ENCODE measurements at places on chromosomes 7 and 10. TPM values are rescaled to one million over a fixed set of nuclear protein-coding genes. Genes with fewer than 3 reads are reported as not detected.
A peak's percentile ranks its signal among the peaks of the same experiment; 100 is the strongest.

DNA sequence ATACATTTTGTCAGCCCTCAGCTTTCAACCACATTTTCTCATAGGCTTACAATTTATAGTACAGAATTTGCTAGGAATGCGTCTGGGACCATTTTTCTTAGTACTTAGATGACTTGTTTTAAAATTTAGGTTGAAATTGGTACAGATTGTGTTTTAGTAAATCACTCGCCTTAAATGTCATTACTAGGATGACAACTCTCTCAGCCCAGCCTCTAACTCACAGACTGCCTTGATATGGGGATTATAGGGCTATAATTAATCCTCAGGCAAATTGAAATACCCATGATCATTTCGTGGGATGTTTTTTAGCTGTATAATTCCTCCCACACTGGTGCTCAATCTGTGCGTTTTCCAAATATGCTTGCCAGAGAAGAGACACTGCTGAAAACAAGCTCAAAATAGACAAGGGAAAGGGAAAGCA lies 299.7 kb upstream of the AKR1E2 start:
- H3K4me1 ChIP-seq = peaks cover 8% of the 10 kb centered on the region
- no peaks in the 10 kb centered on the region for H3K36me3 ChIP-seq
- DNase-seq = no peak
- H3K27ac ChIP-seq = no peak overlapping the region

GRCh38 chr10:44890696-44891563 lies 20.2 kb upstream of the TMEM72 start:
- H3K27ac ChIP-seq = no peak overlapping the region
- no peak for DNase-seq
- no peaks in the 10 kb centered on the region for H3K27me3 ChIP-seq
- peaks cover 4% of the 10 kb centered on the region for H3K4me1 ChIP-seq

DNA sequence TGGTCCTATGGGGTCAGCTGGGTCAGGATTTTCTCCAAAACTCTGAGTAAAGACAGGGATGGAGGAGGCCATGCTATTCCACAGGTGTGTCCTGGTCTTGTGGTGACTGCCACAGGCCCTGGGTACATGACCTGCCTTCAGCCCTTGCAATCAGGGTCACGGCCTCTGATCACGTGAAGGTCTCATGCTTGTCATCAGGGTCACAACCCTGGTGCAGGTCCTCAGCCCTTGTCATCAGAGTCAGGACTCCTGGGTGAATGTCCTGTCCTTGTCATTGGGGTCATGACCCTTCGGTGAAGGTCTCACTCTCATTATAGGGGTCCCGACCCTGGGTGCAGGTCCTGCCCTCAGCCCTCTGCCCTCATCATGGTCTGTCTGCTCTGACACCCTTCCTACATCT lies 21.9 kb upstream of the TBRG4 start:
- peaks cover 9% of the 10 kb centered on the region for H3K27me3 ChIP-seq
- DNase-seq = no peak
- peaks cover 10% of the 10 kb centered on the region for H3K4me1 ChIP-seq
- H3K36me3 ChIP-seq = no peaks in the 10 kb centered on the region
- H3K27ac ChIP-seq = no peak overlapping the region

GRCh38 chr10:49163741-49164140 lies 24.4 kb downstream of the TMEM273 start:
- peaks cover 31% of the 10 kb centered on the region for H3K27me3 ChIP-seq
- H3K27ac ChIP-seq = no peak overlapping the region
- no peaks in the 10 kb centered on the region for H3K36me3 ChIP-seq
- H3K4me3 ChIP-seq = no peak overlapping the region
- peaks cover 6% of the 10 kb centered on the region for H3K4me1 ChIP-seq

DNA sequence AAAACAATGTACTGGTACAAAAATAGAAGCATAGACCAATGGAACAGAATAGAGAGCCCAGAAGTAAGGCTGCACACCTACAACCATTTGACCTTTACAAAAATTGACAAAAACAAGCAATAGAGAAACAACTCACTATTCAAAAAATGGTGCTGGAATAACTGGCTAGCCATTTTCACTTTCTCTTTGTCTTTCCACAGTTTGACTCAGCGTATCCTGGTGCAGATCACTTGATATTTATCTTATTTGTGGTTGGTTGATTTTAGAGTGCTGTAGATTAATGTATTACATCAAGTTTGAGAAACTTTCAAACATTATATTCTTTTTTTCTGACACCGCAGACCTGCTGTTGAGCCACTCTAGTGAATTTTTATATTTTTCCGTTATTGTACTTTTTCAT lies 381.4 kb downstream of the DGKB start:
- DNase-seq = no peak
- no peak overlapping the region for H3K27ac ChIP-seq
- H3K4me1 ChIP-seq = peaks cover 9% of the 10 kb centered on the region
- no peak overlapping the region for H3K4me3 ChIP-seq
- no peaks in the 10 kb centered on the region for H3K27me3 ChIP-seq

The HOXA6 gene
- 2.0 TPM for total RNA-seq

- no peaks in the 10 kb centered on the region for H3K36me3 ChIP-seq
- H3K27ac ChIP-seq = no peak overlapping the region
- H3K4me3 ChIP-seq = no peak overlapping the region
- H3K4me1 ChIP-seq = peaks cover 7% of the 10 kb centered on the region
- H3K27me3 ChIP-seq = no peaks in the 10 kb centered on the region
These were observed 32.8 kb downstream of the ADRA2A start for GRCh38 chr10:111109501-111110242.

DNA sequence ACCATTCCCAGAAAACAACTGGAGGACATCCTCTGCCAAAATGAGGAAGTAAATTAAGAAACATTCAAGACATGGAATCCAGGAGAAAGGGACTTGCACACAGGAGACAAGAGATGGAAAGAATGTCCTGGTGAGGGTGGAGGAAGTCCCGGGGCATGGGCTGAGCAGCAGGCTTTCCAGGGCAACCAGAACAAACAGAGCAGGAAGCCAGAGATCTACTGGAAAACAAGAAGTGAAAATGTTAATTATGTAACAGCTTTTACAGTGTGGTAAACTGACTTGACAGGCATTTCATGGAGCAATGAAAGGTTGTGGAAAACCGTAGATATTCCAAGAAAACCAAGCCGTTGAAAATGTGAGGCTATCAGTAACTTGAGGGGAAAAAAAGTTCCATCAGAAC lies 55.2 kb upstream of the ZNF746 start:
- no peaks in the 10 kb centered on the region for H3K4me1 ChIP-seq
- no peaks in the 10 kb centered on the region for H3K27me3 ChIP-seq
- H3K36me3 ChIP-seq = peaks cover 79% of the 10 kb centered on the region
- no peak overlapping the region for H3K27ac ChIP-seq

The TLX1 gene
- not detected for total RNA-seq

The ZNF282 gene
- 46.4 TPM for total RNA-seq

DNA sequence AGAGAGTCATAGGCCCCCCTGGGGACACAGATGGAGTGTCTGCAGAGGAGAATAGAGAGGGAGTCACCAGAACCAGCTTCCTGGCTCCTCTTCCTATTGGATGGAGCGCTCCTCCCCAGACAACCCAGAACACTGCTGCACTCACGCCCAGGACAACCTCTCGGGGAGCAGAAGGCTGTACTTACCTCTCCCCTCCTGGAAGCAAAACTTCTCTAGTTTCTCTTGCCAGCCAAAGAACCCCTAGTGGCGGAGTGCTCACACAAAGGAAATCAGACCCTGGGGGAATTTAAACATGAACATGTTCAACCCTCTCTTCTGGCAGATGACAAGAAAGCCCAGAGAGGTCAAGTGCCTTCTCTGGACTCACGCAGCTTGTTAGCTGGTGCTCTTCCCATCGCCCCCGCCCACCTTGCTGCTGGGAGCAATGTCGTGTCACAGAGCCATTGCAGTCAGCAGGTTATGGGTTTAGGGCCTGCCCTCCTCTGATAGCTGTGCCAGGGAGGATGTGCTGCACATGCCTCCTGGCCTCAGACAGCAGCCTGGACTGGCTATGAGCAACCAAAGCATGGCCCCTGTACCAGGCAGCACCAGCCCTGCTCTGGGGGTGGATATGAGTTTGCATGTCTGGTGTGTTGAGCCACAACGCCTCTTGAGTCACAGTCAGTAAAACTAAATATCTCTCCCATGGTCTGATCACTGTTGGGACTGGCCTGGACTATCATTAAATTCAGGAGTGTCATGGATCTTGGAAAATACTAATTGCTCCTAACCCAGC lies 84.4 kb downstream of the SLIT1 start:
- no peaks in the 10 kb centered on the region for H3K36me3 ChIP-seq
- no peak overlapping the region for H3K27ac ChIP-seq
- H3K4me1 ChIP-seq = no peaks in the 10 kb centered on the region
- no peak overlapping the region for H3K4me3 ChIP-seq

The MACC1 gene
- total RNA-seq = 0.14 TPM

- H3K27me3 ChIP-seq = no peaks in the 10 kb centered on the region
- DNase-seq = no peak
- H3K4me1 ChIP-seq = peaks cover 8% of the 10 kb centered on the region
- no peaks in the 10 kb centered on the region for H3K36me3 ChIP-seq
- no peak overlapping the region for H3K27ac ChIP-seq
These were observed 112.3 kb downstream of the VIPR2 start for GRCh38 chr7:159032322-159032721.

The TUBAL3 gene
- 0.22 TPM for total RNA-seq

- DNase-seq = peak; percentile 21
- H3K4me3 ChIP-seq = no peak overlapping the region
- H3K27me3 ChIP-seq = no peaks in the 10 kb centered on the region
- H3K27ac ChIP-seq = no peak overlapping the region
These were observed 257.7 kb downstream of the BAMBI start for GRCh38 chr10:28935061-28935460.

DNA sequence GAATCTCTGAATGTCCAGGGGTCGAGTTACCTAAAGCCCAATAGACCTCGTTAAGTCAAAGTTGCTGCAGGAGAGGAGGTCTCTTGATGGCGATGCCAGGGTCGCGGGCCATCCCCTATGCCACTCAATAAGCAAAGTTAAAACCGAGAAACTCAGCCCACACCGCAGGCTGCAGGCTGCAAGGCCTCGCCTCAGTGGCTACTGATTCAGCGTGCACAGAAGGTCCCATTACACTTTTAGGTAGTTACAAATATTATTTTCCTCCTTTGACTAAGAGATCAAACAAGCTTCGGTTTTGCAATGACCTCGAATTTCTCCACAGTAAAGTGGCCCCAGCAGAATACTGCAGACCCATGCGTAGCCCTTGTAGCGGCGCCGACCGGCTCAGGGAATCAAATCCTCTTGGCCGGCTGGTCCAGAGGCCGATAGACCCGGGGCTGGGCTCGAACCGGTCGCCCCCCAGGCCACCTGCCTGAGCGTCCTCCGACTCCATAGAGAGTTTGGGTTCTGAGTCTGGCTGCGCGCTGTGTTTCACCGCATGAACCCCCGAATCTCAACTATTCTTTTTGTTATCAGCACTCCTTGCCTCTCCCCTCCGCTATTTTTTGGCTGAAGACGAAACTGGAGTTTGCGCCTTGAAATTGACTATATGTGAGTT lies 2.3 kb downstream of the C1QL3 start:
- peaks cover 14% of the 10 kb centered on the region for H3K36me3 ChIP-seq
- H3K4me3 ChIP-seq = no peak overlapping the region
- no peaks in the 10 kb centered on the region for H3K4me1 ChIP-seq
- H3K27ac ChIP-seq = no peak overlapping the region
- DNase-seq = no peak

GRCh38 chr10:30581779-30582380 lies 47.7 kb downstream of the LYZL2 start:
- H3K4me1 ChIP-seq = peaks cover 14% of the 10 kb centered on the region
- DNase-seq = peak; percentile 67
- no peak overlapping the region for H3K27ac ChIP-seq
- H3K36me3 ChIP-seq = peaks cover 5% of the 10 kb centered on the region
- H3K4me3 ChIP-seq = no peak overlapping the region

The FIGNL1 gene
- total RNA-seq = 10.7 TPM

The RAMP3 gene
- total RNA-seq = not detected

- peaks cover 67% of the 10 kb centered on the region for H3K36me3 ChIP-seq
- no peaks in the 10 kb centered on the region for H3K27me3 ChIP-seq
- H3K27ac ChIP-seq = no peak overlapping the region
- peaks cover 7% of the 10 kb centered on the region for H3K4me1 ChIP-seq
These were observed 5.2 kb downstream of the ZDHHC6 start for GRCh38 chr10:112441520-112441919.

The GIMAP4 gene
- total RNA-seq = not detected

DNA sequence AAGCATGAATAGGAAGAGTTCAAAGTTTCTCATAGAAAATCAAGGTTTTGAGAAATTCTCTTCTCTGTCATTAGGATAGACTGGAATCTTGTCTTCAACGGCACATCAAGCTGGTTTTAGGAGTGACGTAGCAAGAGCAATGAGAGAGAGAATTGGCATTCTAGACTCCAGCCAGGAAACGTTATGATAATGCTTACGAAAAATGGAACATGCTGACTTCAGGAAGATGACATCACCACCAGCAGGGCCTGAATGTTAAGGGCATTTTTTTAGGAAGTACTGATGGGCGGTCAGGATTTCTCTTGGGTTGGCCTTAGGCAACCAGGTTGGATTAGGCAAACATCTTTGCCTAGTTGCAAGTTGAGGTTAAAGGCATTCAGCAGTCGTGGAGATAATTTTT lies 213.2 kb upstream of the CTBP2 start:
- no peaks in the 10 kb centered on the region for H3K36me3 ChIP-seq
- H3K27me3 ChIP-seq = peaks cover 15% of the 10 kb centered on the region
- H3K4me3 ChIP-seq = no peak overlapping the region
- no peak overlapping the region for H3K27ac ChIP-seq
- no peak for DNase-seq
- H3K4me1 ChIP-seq = no peaks in the 10 kb centered on the region

The INA gene
- not detected for total RNA-seq

- H3K27me3 ChIP-seq = peaks cover 22% of the 10 kb centered on the region
- peaks cover 11% of the 10 kb centered on the region for H3K36me3 ChIP-seq
- no peak for DNase-seq
- H3K27ac ChIP-seq = peak overlapping the region; percentile 43
- peak overlapping the region; percentile 75 for H3K4me3 ChIP-seq
- peaks cover 22% of the 10 kb centered on the region for H3K4me1 ChIP-seq
These were observed 439 bp downstream of the IQUB start for GRCh38 chr7:123533929-123534382.

- no peak for DNase-seq
- H3K36me3 ChIP-seq = peaks cover 5% of the 10 kb centered on the region
- no peak overlapping the region for H3K4me3 ChIP-seq
- no peaks in the 10 kb centered on the region for H3K4me1 ChIP-seq
- H3K27me3 ChIP-seq = peaks cover 15% of the 10 kb centered on the region
These were observed 202.3 kb downstream of the HERPUD2 start for GRCh38 chr7:35492451-35493175.

GRCh38 chr7:16318463-16318862 lies 102.9 kb downstream of the CRPPA start:
- H3K27ac ChIP-seq = no peak overlapping the region
- H3K36me3 ChIP-seq = no peaks in the 10 kb centered on the region
- DNase-seq = no peak
- H3K4me1 ChIP-seq = peaks cover 10% of the 10 kb centered on the region

The GPR26 gene
- total RNA-seq = not detected

The CRPPA gene
- total RNA-seq = 1.1 TPM

The TMEM26 gene
- total RNA-seq = not detected

The CADPS2 gene
- 7.4 TPM for total RNA-seq
